Activated T-helper 1 cell treated with anti-CD3 and anti-CD28 coated beads, Interleukin-2, amount 50 U/mL, for 16 hours (primary cell): ENCODE measurements at places on chromosomes 7 and 10.

DNA sequence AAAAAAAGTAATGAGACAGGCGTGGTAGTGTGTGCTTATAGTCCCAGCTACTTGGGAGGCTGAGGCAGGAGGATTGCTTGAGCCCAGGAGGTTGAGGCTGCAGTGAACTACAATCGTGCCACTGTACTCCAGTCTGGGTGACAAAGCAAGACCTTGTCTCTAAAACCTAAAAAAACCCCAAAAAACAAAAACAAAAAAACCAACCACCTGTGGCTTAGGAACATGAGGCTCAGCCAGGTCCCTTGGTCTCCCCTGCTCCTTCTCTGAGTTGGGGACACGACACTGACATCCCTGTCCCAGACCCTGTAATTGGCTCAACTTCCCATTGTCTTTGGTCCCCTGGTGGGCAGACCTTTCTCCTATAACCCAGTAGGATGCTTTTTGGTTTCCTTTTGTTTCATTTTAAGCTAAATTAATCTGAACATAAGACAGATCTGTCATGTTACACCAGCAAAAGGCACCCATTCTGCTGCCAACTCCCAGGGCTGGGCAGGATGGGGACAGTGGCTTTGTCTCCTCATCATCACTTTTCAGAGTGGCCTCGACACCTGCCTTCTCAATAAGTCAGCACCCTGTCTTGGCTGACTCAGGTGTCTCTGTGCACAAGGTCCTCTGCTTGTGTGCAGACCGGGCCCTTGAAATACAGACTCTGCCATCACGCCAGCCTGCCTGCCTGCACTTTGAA lies 74.4 kb downstream of the MYL10 start:
- DNase-seq: no peak

- no peak for DNase-seq
These were observed 24.1 kb downstream of the VIPR2 start for GRCh38 chr7:159120540-159120919.

- no peak for DNase-seq
These were observed 5.1 kb downstream of the ALOX5 start for GRCh38 chr10:45378914-45379726.

GRCh38 chr10:100976906-100977305 lies 7.6 kb downstream of the SEMA4G start:
- DNase-seq: no peak

- DNase-seq: no peak
These were observed 145.0 kb upstream of the YAE1 start for GRCh38 chr7:39421251-39421650.

GRCh38 chr7:146966274-146966673 lies 849.7 kb downstream of the CNTNAP2 start:
- no peak for DNase-seq

GRCh38 chr10:122647383-122647968 lies 52.2 kb downstream of the C10orf120 start:
- DNase-seq: no peak

DNA sequence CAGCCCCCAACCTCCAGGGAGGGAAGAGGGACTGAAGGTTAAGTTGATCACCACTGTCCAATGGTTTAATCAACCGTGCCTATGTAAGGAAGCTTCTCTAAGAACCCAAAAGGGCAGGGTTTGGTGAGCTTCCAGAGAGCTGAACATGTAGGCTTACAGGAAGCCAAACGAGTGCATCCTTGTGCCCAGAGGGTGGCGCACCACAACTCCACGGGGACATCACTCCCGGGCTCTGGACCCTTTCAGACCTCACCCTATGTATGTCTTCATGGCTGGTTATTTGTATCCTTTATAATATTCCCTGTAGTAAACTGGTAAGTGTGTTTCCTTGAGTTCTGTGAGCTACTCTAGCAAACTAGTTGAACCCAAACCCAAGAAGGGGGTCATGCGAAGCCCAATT lies 11.5 kb upstream of the NFKB2 start:
- DNase-seq: no peak

DNA sequence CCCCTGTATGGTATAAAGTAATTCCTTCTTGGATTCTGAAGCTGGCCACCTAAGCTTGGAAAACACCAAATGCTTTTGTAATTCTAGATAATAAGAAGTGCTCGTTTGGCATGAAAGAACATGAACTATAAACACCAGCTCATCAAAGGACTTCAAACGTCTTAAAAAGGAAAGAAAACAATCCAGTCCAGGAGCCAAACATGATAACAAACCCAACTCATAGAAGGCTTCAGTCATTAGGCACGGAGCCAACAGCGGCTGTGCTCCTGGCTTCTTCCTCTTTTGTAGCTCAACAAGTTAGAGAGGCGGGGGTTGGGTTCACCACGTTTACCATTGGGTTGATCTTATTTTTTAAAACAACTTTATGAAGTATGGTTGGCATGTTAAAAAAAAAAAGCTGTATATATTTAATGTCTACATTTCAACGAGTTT lies 56.4 kb upstream of the ECHDC3 start:
- DNase-seq: peak; percentile 21

DNA sequence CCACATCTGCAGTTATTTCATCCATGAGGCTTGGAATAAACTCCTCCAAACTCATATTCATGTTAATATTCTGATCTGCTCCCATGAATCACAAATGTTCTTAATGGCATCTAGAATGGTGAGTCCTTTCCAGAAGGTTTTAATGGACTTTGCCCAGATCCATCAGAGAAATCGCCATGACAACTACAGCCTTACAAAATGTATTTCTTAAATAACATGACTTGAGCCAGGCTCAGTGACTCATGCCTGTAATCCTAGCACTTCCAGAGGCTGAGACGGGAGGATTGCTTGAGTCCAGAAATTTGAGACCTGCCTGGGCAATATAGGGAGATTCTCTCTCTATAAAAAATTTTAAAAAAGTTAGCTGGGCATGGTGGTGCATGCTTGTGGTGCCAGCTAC lies 102.1 kb upstream of the TMEM168 start:
- DNase-seq: no peak

DNA sequence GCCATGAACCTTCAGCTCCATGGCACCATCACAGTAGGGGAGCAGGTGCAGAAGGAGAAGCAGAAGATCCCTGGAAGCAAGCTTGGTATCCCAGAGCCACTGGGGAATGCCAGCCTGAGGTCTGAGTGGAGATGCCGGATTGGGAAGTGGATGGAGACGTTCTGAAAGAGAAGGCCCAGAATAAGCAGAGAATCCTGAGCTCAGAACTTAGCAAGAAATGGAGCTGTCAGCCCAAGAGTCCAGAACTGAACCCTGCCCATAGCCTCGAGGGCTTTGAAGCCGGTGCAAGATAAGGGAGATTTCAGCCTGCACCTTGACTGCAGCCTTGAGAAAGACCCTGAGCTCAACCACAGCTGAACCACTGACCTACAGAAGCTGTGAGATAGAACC lies 13.9 kb upstream of the GDF10 start:
- no peak for DNase-seq

DNA sequence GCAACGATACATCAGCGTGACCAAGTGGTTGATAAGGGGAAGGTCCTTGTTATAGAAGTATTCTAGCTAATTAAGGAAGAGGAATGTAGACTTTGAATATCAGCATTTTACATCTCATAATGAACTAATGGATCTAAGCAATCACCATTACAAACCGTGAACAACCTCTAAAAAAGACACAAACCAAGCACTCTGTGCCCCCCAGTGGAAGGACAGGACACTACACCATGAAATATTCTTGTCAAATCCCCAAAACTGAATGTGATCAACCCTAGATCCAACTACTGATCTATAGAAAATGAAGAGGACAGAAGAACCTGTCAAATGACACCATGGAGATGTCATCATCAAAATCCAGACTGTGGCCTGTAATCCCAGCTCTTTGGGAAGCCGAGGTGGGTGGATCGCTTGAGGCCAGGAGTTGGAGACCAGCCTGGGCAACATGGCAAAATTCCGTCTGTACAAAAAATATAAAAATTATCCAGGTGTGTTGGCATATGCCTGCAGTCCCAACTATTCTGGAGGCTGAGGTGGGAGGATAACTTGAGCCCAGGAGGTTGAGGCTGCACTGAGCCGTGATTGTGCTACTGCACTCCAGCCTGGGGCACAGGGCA lies 111.3 kb upstream of the CARD11 start:
- peak; percentile 32 for DNase-seq

DNA sequence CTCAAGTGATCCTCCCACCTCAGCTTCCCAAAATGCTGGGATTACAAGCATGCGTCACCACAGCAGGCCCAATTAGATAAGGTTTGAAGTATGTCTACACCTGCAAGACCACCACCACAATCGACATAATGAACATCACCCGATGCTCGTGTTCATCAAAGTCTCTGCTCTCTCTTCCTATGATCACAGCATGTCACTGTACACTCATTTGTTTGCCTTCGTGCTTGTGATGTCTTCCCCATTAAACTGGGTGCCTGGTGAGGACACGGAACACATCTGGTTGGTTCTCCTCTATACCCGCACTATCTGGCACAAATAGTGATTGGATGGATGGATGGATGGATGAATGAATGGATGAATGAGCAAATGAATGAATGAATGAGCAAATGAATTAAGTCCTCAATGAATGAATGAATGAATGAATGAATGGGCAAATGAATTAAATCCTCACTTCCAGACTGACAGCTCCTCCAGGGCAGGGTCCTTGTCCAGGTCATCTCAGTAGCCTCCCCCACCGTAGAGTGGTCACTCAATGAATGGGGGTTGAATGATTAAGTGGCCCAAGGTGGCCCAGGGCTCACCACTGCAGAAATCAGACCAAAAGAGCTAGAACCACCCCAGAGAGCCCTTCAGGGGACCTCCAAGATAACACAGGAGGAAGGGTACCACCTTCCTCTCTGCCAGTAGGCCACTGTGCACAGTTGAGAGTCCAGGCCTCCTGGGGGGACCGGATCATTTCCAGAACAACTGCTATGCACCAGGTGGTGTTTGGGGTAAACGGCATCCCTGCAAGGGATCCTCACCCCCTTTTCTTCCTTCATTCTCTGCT lies 101.9 kb upstream of the TNRC18 start:
- DNase-seq: no peak

DNA sequence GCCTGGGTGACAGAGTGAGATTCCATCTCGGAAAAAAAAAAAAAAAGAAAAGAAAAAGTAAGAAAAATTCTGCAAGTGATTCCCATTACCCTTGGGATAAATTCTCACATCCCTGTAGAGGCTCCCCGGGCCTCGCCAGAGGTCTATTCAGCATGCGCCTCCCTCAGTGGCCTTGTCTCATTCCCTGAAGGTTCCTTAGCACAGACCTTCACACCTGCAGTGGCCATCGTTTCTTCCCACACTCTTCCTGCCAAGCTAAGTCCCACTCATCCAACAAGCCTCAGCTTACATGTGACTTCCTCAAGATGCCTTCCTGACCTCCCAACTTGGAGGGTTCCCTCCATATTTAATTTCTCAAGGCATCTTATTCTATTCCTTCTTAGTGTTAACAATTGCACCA lies 20.9 kb upstream of the BAG3 start:
- DNase-seq: no peak

- DNase-seq: no peak
These were observed 172.3 kb downstream of the CHRM2 start for GRCh38 chr7:137040745-137041144.

GRCh38 chr7:44065431-44066110 lies at the start of gene PGAM2:
Gene PGAM2, minus strand, starts transcription at chr7:44065567. Its CDS starts 38 bp downstream, at chr7:44065529.
- no peak for DNase-seq

GRCh38 chr10:122407375-122408125 lies 33.0 kb downstream of the PLEKHA1 start:
- DNase-seq: peak; percentile 37

DNA sequence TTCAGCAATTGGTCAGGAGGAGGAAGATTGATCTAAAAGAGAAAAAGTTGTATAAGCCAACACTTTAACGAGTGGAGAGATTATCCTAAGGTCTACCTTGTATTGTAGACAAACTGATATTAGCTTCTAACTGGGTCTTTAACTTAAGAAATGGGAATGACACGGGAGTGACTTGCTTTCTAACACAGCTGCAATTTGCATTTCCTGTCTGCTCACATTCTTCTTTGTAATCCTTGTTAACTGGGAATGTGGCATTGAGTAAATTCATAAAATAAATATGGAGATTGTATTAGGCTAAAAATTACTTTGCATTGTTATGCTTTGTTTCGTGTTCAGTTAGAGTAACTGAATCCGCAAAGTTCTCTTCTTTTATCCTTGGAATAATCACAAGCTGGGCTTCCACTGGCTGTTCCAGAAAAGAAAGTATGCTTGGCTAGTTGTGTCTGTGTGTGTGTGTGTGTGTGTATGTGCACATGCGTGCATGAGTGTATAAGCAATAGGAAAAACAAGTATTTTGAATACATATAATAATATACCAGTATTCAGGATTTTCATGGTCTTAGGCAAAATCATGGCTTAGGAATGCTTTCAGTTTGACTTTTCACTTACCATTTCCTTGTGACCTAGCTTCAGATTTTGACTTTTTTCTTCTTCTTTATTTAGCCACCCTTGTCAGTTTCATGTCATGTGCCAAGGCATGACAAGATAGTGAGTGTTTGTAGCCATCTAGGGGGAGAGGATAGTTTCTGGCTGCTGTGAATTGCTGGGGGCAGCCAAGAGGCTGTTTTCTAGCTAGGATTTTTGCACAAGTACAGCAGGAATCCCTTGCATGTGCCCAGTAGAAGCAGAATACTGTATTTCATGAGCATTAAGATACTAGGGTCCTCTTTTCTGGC lies 54.5 kb upstream of the FZD8 start:
- no peak for DNase-seq

GRCh38 chr7:142487124-142487523 lies 229.3 kb upstream of the PRSS58 start:
- no peak for DNase-seq

DNA sequence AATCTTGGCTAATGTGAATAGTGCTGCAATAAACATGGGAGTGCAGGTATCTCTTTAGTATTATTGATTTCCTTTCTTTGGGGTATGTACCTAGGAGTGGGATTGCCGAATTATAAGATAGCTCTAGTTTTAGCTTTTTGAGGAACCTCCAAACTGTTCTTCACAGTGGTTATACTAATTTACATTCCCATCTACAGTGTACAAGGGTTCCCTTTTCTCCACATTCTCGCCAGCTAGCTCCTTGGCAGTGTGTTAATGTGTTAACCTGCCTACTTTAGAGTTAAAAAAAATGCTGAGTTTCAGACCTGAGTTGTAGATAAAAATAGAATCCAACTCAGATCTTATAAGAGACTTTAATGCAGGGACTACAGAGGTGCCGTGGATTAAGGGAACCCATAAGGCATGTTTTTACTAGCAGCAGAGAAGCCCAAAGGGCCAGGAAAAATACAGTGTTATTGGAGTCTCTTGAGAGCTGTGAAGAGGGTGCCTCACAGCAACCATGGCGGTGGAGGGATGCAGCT lies 35.4 kb downstream of the CDK13 start:
- DNase-seq: no peak

DNA sequence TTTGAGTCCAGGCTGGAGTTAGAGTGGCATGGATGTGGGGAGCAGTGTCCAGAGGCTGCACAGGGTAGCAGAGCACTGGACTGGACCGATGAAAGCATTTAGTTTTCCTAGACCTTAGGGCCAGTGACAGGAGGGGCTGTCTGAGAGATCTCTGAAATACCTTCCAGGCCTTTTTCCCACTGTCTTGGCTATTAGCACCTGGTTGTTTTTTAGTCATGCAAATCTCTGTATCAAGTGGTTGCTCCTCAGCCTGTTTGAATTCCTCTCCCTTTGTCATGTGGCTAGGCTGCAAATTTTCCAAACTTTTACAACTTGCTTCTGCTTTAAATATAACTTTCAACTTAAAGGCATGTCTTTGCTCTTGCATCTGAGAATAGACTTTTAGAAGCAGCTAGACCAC lies 504.3 kb upstream of the VSTM2A start:
- DNase-seq: no peak
